ENCODE measurements at places on chromosomes 13 and 19. TPM values are rescaled to one million over a fixed set of nuclear protein-coding genes. Genes with fewer than 3 reads are reported as not detected.

The IZUMO2 gene
- total RNA-seq, result not detected

The WDR62 gene
- 6.4 TPM for total RNA-seq

The ZNF555 gene
- 21.1 TPM for total RNA-seq

The NKG7 gene
- 1.1 TPM for total RNA-seq

The TMEM255B gene
- total RNA-seq, result 4.9 TPM

The SIGLEC8 gene
- total RNA-seq, result not detected

The TRPC4 gene
- total RNA-seq, result 4.9 TPM

The CGB2 gene
- total RNA-seq, result not detected

The RDH8 gene
- not detected for total RNA-seq

The PEG3 gene
- 79.8 TPM for total RNA-seq

All from camera-type eye (tissue), 1 donor.